Suprapubic skin (tissue), 4 donors: ENCODE measurements at places on chromosomes 4 and X.
A peak's percentile ranks its signal among the peaks of the same experiment; 100 is the strongest.

DNA sequence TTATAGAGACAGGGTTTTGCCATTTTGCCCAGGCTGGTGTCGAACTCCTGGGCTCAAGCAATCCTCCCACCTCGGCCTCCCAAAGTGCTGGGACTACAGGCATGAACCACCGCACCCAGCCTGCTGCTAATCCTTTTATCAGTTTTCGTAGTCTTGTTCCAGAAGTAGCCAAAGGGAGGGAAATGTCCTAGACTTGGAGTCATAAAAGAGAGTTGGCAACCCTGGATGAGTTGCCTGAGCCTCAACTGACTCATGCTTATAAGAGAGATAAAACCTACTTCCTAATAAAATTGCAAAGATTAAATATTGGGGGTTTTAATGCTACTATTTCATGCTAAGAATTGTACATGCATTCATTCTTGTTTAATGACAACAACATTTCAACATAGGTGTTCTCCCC is 44.3 kb downstream of the CD40LG start:
- DNase-seq, result no peak
- H3K36me3 ChIP-seq, result no peaks in the 10 kb centered on the region
- no peaks in the 10 kb centered on the region for H3K27me3 ChIP-seq
- no peaks in the 10 kb centered on the region for H3K4me1 ChIP-seq

GRCh38 chrX:94204524-94204923 is 530.5 kb downstream of the FAM133A start:
- no peak overlapping the region for H3K4me3 ChIP-seq
- no peaks in the 10 kb centered on the region for H3K4me1 ChIP-seq
- H3K27me3 ChIP-seq, result no peaks in the 10 kb centered on the region
- no peak overlapping the region for H3K27ac ChIP-seq
- DNase-seq, result no peak

DNA sequence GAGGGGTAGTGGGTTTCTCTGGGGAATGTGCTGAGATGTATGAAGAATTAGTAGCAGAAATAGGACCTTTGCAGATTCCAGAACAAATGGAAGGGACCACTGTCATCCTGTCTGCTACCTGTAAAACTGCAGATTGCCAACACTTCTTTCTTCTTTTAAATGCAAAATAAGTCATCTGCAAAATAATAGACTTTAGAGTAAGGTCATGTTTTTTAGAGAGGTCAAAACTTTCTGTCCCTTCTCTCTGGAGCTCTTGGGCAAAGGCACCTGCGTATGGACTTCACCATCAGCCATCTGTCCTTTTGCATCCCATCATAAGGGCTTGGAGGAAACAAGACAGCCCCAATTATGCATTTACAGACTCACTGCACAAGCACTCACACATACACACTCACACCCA is 121.1 kb upstream of the PPARGC1A start:
- no peaks in the 10 kb centered on the region for H3K27me3 ChIP-seq
- H3K27ac ChIP-seq, result no peak overlapping the region
- H3K4me1 ChIP-seq, result peaks cover 3% of the 10 kb centered on the region
- DNase-seq, result no peak

DNA sequence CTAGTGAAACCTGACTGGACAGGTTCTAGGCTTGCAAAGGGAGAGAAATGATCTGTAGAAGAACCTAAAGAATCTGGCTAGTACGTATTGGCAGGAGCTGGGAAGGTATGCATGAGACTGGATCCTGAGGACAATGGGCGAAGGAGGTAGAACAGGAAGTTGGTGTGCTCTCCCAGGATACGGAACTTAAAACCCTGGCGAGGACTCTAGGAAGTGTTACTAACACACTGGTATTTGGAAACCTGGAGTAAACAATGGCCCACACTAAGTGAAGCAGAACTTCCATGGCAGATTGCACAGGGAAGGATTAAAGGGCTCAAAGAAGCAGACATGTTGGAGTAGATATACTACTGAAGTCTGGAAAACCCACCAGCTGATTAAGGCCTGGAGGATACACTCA is 9.1 kb downstream of the SYN1 start:
- H3K4me1 ChIP-seq, result no peaks in the 10 kb centered on the region
- no peaks in the 10 kb centered on the region for H3K36me3 ChIP-seq
- H3K27me3 ChIP-seq, result no peaks in the 10 kb centered on the region
- no peak for DNase-seq
- no peak overlapping the region for H3K27ac ChIP-seq

GRCh38 chrX:44314259-44314734 is 29.2 kb downstream of the EFHC2 start:
- no peaks in the 10 kb centered on the region for H3K27me3 ChIP-seq
- no peak overlapping the region for H3K27ac ChIP-seq
- no peak overlapping the region for H3K4me3 ChIP-seq
- no peaks in the 10 kb centered on the region for H3K36me3 ChIP-seq

DNA sequence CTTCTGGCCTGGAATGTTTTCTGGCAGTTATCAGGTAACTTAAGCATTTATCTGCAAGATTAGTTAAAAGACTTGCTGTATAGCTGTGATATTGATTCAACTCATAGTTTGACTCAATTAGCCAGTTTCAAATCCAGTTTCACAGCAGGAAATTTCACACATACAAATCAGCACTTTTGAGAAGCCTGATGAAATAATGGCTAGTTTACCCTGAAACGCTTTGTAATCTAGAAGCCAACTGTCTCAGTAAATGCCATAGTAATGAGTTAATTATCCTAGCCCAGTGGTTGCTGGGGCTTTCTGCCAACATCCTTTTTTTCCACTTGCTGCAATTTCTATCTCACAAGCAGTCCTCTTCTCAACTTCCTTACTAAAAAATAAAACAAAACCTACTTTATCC is 53.1 kb downstream of the ARHGEF38 start:
- H3K27ac ChIP-seq, result no peak overlapping the region
- DNase-seq, result no peak
- no peak overlapping the region for H3K4me3 ChIP-seq
- H3K27me3 ChIP-seq, result no peaks in the 10 kb centered on the region

GRCh38 chrX:69066966-69067525 is 98.2 kb downstream of the PJA1 start:
- H3K27ac ChIP-seq, result no peak overlapping the region
- no peaks in the 10 kb centered on the region for H3K4me1 ChIP-seq
- H3K36me3 ChIP-seq, result no peaks in the 10 kb centered on the region
- H3K27me3 ChIP-seq, result no peaks in the 10 kb centered on the region
- peak; percentile 30 for DNase-seq
- no peak overlapping the region for H3K4me3 ChIP-seq

DNA sequence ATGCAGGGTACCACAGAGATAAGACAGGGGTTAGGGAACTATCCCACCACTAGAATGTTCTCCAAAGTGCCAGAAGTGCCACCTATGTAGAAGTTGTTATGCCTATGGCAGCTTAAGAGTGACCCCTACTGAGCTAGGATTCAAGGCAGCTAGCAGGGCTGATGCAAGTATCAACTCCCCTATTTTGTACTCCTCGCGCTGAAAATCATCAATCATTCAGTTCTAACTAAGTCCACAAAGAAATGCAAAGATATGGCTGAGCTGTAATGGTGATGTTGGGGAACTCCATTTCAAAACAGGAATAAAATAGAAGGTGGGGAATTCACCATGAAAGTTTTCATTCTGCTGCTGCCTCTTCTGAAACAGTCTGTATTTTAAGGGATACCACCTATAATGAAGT is 13.8 kb downstream of the ACSL4 start:
- no peak for DNase-seq
- H3K27me3 ChIP-seq, result no peaks in the 10 kb centered on the region
- no peaks in the 10 kb centered on the region for H3K36me3 ChIP-seq
- H3K4me3 ChIP-seq, result no peak overlapping the region
- no peak overlapping the region for H3K27ac ChIP-seq

DNA sequence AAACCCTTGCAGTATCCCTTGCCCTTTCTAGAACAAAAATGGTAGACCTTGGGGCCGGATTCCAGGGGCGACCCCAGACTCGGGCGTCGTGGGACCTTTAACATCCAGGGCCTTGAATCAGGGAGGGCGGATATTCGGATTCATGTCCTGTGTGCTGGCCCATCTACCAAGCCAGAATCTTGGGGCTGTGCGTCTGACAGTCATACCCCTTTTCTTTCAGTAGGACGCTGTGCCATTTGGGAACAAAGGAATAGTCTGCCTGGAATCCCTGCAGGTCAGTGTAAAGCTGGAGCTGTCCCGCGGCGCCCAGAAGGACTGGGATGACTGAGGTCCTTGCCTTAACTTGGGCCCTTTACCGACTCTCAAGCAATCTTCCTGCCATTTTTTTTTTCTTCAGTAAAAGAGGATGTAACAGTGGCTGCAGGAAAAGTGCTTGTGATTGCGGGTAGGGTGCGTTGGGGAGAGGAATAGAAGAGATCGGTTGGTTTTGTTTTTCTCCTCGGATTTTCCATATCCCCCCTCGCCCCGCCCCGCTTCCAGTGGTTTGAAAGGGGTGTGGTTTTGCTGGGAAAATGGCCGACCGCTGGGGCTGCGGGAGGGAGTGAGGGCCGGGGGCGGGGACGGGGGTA is 518 bp downstream of the ARMCX1 start:
- peak overlapping the region; percentile 53 for H3K4me3 ChIP-seq
- H3K27me3 ChIP-seq, result no peaks in the 10 kb centered on the region
- peaks cover 4% of the 10 kb centered on the region for H3K4me1 ChIP-seq
- H3K27ac ChIP-seq, result peak overlapping the region; percentile 85

DNA sequence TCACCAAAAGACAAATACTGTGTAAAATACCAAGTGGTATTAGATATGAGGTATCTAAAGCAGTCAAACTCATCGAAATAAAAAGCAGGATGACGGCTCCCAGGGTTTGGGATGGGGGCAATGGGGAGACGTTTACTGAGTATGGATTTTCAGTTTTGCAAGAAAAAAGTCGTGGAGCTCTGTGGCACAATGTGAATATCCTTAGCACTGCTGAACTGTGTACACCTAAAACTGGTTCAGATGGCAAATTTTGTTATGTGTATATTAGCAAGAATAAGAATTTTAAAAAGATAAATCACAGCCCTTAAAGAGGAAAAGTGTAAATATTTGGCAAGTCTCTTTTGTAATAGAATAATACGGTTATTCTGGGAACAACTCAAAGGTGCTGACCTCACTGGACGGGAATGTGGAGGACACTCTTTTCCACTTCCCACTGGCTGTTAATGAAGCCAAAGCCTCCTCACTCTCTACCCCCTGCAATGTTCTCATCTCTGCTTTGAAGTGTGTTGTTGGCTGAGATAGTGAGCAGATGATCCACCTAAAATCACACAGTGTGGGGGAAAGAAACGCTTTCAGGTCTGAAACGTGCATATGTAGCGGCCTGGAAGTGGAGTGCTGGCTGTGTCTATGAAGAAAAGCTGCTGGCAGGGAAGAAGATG is 49.2 kb downstream of the SEL1L3 start:
- no peak for DNase-seq
- H3K4me1 ChIP-seq, result no peaks in the 10 kb centered on the region
- no peaks in the 10 kb centered on the region for H3K27me3 ChIP-seq
- no peak overlapping the region for H3K27ac ChIP-seq
- H3K36me3 ChIP-seq, result no peaks in the 10 kb centered on the region

DNA sequence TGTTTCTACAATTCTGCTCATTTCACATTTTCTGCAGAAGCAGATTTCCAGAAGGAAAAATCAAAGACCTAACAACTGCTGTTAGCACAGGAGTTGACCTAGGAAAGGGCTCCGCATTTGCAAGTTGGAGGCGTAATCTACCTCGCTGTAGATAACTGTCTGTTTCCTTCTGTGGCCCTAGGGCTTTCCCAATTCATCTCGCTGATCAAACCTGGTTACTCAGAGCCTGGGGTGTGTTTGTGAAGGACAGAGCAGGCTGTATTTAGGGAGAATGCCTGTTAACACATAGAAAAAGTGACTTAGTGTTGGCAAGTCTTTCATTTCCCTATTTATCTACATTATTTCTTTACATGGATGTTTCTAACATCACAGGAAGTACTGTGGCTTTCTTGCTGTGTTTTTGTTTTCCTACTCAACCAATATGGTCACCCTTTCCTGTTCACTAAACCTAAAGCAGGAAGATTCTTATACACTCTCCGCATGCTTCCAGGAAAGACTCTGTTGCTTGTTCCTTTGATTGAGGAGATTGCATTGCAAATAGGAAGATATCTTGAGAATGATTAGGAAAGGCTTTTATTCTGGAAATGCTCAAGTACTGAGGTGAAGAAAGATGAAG is 40.5 kb downstream of the AGA start:
- no peaks in the 10 kb centered on the region for H3K36me3 ChIP-seq
- DNase-seq, result no peak
- H3K27me3 ChIP-seq, result no peaks in the 10 kb centered on the region
- no peaks in the 10 kb centered on the region for H3K4me1 ChIP-seq

DNA sequence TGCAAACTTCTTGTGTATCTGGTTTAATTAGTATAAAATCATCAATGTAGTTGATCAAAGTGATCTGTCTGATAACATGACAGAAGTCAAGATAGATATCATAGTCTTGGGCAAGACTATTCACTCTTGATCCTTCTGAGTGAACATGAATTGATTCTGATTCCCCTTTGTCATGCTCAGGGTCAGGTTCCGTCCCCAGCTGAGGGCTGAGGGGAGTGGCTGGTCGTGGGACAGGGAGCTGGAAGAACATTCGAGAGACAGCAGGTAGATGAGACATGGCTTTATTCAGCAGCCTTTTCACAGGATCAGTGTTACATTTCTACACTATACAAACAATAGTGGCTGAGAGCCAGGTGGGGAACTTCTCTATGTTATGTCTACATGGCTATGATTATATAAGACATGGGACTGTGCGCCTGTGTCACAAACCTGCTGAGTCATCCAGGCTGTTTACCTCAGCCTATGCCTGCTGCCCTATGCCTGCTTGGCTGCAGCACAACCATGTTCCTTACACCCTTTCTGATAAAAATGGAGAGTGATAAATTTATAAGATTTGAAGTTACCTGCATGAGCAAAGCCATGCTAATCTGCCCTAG is 586.9 kb upstream of the NR3C2 start:
- DNase-seq, result no peak
- H3K4me1 ChIP-seq, result no peaks in the 10 kb centered on the region
- H3K36me3 ChIP-seq, result no peaks in the 10 kb centered on the region

- no peak overlapping the region for H3K27ac ChIP-seq
- H3K36me3 ChIP-seq, result no peaks in the 10 kb centered on the region
- H3K4me3 ChIP-seq, result no peak overlapping the region
- DNase-seq, result no peak
Observed at GRCh38 chr4:38179690-38180377, 219.6 kb downstream of the PTTG2 start.

- H3K4me1 ChIP-seq, result peaks cover 14% of the 10 kb centered on the region
- H3K4me3 ChIP-seq, result peak overlapping the region; percentile 52
- peaks cover 3% of the 10 kb centered on the region for H3K36me3 ChIP-seq
- no peaks in the 10 kb centered on the region for H3K27me3 ChIP-seq
- DNase-seq, result no peak
- no peak overlapping the region for H3K27ac ChIP-seq
Observed at GRCh38 chrX:49072712-49073095, 1.1 kb downstream of the PRAF2 start.

GRCh38 chr4:1658146-1658545 is 26.0 kb downstream of the FAM53A start:
- H3K27ac ChIP-seq, result no peak overlapping the region
- H3K27me3 ChIP-seq, result no peaks in the 10 kb centered on the region
- no peak overlapping the region for H3K4me3 ChIP-seq
- H3K4me1 ChIP-seq, result no peaks in the 10 kb centered on the region
